ENCODE measurements at places on chromosomes 5 and 9.

DNA sequence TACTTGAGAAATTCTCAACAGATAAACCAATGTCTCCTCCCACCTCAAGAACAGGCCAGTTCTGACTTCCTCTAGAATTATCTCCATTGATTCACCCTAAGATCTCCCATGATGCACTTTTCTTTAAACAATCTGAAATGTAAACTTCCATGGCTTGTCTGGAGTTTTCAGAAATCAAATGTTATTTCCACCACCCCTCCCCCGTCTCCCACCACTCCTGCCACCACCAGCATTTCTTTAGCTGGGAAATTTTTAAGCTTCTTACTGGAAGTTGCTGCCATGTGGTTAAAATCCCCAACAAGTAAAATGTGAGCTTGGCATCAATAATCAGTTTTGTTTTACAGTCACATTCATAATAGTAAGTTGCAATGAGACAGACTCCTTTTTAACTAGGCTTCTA lies 32.8 kb upstream of the BASP1 start:
- no peak for DNase-seq

DNA sequence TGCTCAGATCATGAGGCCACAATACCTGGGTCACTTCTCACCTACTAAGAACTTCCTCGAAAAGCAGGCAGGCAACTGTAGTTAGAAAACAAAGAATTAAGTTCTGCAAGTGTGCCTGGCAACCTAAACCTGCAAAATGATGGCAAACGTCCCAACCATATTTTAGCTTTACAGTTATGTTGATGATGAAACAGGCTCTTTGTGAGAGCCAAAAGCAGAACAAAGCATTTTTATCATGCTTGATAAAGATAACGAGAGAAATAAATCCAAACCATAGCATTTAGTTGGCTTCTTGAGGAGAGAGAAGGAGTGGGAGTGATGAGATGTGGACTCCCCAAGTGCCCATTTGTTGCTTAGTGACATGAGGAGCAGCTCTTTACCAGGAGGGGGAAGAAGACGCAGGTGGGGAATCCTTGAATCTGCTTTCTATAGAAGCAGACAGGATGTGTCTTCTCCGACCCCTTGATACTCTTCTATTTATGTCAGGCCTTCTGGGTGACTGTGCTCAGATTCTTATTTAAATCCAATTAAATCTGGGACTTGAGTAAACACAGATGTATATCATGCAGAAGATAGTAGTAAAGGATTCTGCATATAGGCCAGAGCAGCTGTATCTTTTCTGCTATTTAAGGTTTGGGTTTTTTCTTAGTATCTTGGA lies 221.2 kb downstream of the TMEM167A start:
- no peak for DNase-seq

- no peak for DNase-seq
Measured at GRCh38 chr9:127333221-127334064, 63.5 kb upstream of the SLC2A8 start.

DNA sequence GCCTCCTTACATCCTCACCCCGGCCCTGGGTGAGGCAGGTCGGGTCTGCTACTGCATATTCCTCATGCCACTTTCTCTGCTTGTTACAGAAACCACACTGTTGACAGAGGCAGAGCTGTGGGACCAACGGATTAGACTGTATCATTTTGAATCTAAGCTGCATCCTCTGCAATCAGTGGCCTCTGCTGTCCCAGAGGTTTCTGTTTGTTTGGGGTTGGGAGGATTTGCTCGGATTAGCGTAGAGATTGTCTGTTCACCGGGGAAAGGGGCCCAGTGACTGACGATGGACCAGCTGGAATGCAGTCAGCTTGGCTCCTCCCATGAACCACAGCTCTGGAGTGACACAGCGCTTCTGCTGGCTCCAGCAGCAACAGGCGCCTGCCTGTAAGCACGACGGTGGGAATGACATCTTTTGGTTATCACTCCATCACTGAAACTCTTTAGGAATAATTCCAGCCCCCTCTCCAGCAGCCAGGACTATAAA lies 37.3 kb upstream of the ADRA1B start:
- no peak for DNase-seq

DNA sequence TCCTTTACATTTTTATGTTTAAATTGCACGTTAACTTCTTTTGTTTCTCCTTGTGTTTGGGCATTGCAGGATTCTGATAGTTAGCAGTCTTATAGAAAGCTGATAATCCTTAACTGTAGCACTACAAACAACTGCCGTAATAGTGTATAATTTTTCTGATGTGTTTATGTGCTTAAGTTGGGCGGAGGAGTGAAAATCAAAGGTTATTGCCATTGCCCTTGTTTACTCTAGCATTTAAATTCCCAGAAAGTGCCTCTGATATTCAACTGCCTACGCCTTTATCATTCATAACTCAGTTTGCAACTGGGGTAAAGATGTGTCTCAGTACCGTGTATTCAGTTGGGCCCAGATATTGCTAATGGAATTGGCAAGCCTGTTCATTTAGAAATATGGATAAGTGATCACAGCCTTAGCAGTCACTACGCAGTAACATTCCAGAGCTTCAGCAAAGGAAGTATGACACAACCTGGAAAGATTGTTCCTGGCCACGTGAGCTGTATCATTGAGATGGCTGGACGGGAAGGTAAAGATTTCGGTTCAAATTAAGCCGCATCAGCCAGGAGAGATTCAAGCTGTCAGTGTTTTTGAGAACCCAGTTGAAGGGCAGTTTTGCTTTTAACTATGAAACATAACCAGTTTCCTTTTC lies 28.1 kb upstream of the LRRTM2 start:
- no peak for DNase-seq

DNA sequence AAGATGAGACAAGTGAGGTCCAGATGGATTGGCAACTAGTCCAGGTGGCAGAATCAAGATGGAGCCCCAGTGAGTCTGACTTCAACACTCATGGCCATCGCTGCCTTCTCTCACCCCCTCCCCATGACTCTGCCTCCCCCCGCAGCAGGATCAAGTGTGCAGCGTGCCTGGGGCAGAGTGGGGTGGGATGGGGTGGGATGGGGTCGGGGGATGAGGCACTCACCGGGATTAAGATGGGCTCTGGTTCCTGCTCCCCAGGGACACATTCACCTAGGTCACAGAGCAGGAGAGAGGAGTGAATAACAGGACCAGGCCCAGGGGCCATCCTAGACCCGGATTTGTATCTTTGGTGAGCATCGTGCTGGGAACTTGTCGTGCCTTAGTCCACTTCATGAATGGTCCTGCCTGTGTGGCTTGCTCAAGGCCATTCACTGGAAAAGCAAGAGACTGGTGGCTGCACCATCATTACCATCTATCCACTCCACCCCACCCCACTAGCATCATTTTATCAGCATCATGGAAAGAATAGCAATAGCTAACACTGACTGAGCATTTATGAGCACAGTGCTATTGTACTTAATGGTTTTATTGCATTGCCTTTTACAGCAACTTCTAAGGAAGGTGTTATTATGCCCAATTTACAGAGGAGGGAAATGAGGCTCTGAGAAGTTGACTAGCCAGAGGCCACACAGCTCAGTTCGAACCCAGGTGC lies 8.5 kb downstream of the AMBP start:
- DNase-seq: no peak

GRCh38 chr5:172676914-172677475 lies 35.9 kb downstream of the NEURL1B start:
- no peak for DNase-seq

All from CMK (cell line).